ENCODE measurements at places on chromosomes 16 and 17.

DNA sequence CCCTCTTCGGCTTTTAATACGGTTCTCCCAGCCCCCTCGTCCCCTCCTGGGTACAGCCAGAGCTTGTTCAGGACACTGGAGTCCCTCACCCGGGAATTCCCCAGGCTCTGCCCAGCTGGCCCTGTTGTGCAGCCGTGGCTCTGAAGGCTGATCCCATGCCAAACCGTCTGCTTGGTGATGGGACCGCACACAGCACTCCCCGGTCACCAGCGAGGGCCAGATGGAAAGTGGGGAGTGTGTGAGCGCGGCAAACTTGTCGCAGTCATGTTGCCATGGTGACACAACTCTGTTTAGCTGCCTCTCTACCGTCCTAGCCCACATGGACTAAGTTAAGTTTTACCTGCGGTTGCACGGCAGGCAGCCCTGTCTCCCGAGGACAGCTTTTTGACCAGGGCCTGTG lies 107.9 kb downstream of the RAP1GAP2 start:
- no peak for DNase-seq

DNA sequence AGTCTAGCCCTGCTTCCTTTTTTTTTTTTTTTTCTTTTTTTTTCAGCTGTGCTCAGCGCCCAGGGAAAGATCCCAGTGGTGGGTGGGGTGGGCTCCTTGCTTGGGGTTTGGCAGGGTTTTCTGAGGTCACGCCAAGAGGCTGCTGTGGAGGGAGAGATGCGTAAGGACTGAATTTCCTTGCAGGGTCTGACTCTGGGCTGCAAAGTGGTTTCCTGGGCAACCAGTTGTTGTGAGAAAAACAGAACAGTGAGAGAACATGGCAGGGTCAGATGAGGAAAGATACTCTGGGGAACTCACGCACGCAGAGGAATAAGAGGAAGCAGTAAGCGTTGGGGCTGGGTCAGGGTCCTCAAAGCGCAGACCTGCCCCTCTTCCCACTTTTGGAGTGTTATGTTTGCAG lies 119.5 kb downstream of the IRF8 start:
- no peak for DNase-seq

GRCh38 chr17:45227101-45227925 lies 5.6 kb downstream of the FMNL1 start:
- DNase-seq, result no peak

GRCh38 chr16:66150698-66151482 lies 215.6 kb upstream of the CDH5 start:
- no peak for DNase-seq

GRCh38 chr16:86064431-86065250 lies 165.7 kb downstream of the IRF8 start:
- no peak for DNase-seq

DNA sequence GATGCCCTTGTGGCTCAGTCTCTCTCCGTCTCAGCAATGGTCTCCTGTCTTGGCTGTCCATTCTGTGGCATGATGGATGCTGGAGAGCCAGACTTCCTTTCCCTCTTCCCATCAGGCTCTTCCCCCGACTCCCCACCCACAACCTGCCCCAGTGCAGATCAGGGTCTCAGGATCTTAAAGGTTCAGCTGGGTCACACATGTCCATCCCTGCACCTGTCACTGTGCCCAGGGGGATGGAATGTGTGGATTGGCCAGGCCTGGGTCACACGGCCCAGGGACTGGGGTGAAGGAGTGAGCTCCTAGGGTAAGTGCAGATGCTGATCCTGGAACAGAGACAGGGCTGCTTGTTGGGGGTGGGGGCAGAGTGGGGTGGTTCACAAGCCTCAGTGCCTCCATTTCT lies 23.0 kb downstream of the ADGRG5 start:
- DNase-seq, result no peak

- DNase-seq, result no peak
Measured at GRCh38 chr16:85386467-85387170, 226.5 kb upstream of the GSE1 start.
